ENCODE measurements at places on chromosomes 1 and 21.

GRCh38 chr1:34655206-34655874 is 99.5 kb upstream of the GJB5 start:
- H3K27ac ChIP-seq, result no peak overlapping the region
- H3K36me3 ChIP-seq, result no peaks in the 10 kb centered on the region
- no peaks in the 10 kb centered on the region for H3K27me3 ChIP-seq
- no peak overlapping the region for H3K4me3 ChIP-seq
- DNase-seq, result no peak

- DNase-seq, result no peak
- no peak overlapping the region for H3K27ac ChIP-seq
- H3K4me3 ChIP-seq, result no peak overlapping the region
- H3K27me3 ChIP-seq, result peaks cover 9% of the 10 kb centered on the region
- H3K4me1 ChIP-seq, result no peaks in the 10 kb centered on the region
These were observed 160.5 kb downstream of the DYRK1A start for GRCh38 chr21:37527103-37527502.

- no peak overlapping the region for H3K4me3 ChIP-seq
- H3K27ac ChIP-seq, result no peak overlapping the region
- H3K4me1 ChIP-seq, result no peaks in the 10 kb centered on the region
- no peak for DNase-seq
- H3K27me3 ChIP-seq, result no peaks in the 10 kb centered on the region
These were observed 172.0 kb upstream of the CAMK1G start for GRCh38 chr1:209411491-209411929.

DNA sequence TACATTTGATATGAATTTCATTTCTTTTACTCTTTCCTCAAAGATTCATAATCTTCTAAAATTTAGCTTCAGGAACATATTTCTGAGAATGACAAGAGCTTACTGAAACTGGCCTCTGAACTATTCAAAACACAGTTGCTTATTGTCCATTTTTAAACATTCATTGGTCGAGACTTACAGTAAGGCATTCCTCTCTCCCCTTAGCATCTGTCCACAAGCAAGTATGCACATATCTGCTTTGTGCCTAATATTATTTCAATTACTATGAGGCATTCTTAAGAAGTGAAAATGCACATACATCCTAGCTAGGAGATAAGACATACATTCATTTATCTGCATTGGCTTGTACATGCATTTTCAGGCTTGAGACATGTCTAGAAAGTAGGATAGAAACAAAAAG is 488.7 kb downstream of the PTBP2 start:
- H3K4me1 ChIP-seq, result no peaks in the 10 kb centered on the region
- no peak overlapping the region for H3K4me3 ChIP-seq
- no peak for DNase-seq
- H3K27ac ChIP-seq, result no peak overlapping the region
- H3K36me3 ChIP-seq, result no peaks in the 10 kb centered on the region

DNA sequence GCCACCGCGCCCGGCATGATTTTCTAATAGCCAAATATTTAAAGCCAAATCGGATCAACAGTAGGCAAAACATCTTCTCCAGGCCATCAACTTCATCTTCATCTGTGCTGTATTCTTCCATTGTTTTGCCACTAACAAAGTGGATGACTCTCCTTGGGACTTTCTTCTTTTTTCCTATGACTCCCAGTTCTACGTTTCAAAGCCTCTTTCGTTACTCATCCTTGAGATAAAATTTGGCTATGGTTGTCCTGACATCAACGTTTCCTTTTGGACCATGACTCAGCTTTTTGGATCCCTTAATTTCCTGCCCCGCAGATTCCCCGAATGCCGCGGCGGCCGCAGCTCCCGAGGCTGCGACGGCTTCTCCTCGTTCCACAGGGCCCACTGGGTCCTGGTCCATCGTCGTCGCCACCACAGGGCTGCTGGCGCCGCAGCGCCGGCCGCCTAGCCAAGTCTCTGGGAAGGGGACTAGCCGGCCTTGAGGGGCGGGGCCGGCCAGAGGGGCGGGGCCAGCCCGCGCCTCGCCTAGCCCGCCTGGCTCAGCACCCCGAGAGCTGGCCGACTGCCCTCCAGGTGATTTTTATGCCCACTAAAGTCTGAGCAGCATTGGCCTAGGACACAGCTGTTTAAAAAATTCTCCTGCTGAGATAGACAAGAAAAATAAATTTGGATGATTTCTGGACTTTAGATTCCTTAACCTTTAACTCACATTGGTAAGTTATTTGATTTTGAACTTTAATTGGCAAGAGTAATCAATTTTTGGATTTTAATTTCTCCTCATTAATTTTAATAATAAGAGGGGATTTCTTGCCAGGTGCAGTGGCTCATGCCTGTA is 93.9 kb downstream of the ADCY10 start:
- DNase-seq, result no peak
- peak overlapping the region; percentile 39 for H3K4me3 ChIP-seq
- H3K36me3 ChIP-seq, result no peaks in the 10 kb centered on the region

GRCh38 chr21:29267666-29268065 is 31.1 kb upstream of the BACH1 start:
- no peaks in the 10 kb centered on the region for H3K36me3 ChIP-seq
- no peak overlapping the region for H3K4me3 ChIP-seq
- no peak for DNase-seq
- H3K27me3 ChIP-seq, result no peaks in the 10 kb centered on the region

Data from effector memory CD4-positive, alpha-beta T cell (primary cell).